ENCODE measurements at places on chromosomes 5 and 9.

DNA sequence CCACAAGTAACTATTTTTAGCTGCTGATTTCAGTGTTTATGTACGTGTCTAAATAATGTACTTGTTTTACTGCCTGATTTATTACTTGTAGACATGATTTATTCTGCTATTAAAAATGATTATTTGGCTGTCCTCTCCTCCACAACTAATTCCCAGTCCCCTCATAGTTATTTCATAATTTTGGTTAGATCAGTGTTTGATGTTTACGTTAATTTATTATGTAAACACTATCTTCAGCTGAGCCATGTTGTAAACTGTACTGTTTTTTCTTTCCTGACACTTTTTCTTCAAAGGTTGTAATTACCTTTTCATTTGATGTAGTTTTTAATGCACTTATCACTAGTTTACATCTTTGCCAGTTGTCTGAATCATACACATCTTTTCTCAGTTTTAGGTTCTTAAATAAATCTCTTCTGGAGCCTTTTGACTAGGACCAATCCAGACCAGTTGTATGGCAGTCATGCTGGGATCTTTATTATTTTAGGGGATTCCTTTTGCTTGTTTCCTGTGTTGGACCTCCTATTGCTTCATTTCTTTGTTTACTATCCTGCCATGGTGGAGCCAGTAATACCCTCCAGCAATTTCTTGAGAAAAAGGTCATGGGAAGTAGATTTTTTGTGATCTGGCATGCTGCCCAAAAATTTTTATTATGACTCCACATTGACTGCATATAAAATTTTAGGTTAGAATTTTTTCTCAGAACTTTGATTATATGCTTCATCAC, 16.1 kb downstream of the AP3S1 start:
- no peak for DNase-seq

DNA sequence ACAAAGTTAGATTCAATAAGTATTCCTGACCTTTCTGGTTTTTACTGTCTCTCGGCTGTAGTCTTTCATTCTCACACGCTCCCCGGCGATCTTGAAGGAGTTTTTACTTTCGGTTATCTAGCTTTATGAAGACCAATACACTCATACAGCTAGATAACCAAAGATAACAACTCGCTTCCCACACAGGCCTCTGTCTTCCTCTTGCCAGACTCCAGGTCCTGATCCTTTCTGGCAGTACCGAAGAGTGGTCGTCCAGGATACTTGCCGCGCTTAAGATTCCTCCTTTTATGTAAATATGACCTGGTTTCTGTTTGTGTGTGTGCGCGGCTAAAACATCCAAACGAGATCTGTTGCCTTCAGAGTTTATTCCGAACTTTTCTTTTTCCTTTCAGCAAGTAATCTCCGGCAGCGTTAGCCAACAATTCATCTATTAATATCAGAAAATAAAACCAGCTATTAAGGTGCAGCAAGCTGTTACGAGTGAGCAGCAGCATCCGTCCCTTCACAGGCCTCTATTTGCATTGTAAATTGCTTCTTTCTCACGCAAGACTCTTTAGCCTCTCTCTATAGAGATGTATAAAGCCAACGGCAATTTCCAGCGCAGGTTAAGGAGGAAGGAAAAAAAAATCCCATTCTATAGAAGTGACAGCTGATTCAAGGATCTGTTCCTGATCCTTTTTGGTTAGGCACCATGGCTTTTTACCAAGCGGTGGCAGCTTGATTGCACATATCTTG, 216.1 kb downstream of the MEF2C start:
- no peak for DNase-seq

GRCh38 chr9:132760057-132760456, 89.8 kb downstream of the GTF3C4 start:
- no peak for DNase-seq

DNA sequence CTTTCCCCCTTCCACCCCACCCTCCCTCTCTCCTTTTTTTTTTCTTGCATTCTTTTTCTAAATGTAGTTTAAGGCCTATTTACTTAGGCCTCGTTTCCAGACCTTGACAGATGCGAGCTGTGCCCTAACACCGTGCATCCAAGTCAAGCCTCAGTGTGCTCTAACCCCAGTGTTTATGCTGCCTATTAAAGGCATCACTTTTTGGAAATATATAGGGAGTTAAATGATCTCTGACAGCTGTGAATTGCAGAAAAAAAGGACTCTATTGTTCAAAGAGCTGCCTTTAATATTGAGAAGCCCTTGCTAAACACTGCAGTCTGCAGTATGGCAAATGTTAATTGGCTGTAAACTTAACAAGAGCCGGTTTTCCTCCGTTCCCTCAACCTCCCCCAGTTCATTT, 270.4 kb upstream of the TUT7 start:
- no peak for DNase-seq

- no peak for DNase-seq
These were observed 39.8 kb upstream of the ALDH1B1 start for GRCh38 chr9:38352530-38353328.

- DNase-seq = no peak
These were observed 722.8 kb upstream of the GRAMD2B start for GRCh38 chr5:125700380-125700861.

DNA sequence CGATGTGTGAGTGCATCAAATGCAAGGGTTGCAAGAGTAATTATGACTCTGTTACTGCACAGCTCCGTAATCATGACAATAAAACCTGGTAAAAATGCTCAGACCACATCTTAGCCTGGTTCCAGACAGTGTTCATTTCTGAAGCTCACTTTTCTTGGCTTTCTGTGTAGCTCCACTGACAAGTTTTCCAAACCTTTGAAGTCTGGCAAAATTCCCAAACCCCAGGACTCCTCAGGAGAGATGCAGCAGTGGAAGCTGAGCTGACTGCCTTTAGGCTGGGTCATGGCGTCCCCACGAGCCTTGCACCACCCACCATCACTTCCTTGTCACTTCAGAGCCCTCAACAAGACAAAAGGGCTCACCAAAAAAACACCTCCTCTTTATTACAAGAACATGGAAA, 131.6 kb upstream of the TAS2R1 start:
- DNase-seq = no peak

- DNase-seq = no peak
These were observed 41.4 kb downstream of the PSIP1 start for GRCh38 chr9:15469406-15469805.

GRCh38 chr5:140565024-140565779, 574 bp downstream of the SLC35A4 start:
- no peak for DNase-seq
